Activated naive CD8-positive, alpha-beta T cell treated with anti-CD3 and anti-CD28 coated beads, Interleukin-2, amount 50 U/mL, for 16 hours (primary cell): ENCODE measurements at places on chromosomes 3 and 15.

DNA sequence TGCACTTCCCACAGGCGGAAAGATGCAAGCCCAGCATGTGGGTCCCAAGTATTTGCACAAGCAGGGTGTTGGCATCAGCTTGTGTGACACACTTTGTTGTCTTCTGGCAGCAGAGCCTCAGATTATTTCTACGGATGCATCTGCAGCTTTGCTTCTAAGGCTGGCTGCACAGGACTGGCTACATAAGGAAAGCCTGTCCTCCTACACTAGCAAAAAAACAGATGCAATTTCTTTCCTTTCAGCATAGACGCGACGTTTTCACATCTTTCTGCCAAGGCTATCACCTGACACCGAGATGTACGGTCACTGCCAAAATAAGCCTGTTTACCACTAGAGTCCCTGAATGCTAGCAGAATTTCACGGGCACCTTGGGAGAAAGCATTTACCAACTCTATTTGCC, 13.5 kb downstream of the MRPS11 start:
- no peak for DNase-seq

DNA sequence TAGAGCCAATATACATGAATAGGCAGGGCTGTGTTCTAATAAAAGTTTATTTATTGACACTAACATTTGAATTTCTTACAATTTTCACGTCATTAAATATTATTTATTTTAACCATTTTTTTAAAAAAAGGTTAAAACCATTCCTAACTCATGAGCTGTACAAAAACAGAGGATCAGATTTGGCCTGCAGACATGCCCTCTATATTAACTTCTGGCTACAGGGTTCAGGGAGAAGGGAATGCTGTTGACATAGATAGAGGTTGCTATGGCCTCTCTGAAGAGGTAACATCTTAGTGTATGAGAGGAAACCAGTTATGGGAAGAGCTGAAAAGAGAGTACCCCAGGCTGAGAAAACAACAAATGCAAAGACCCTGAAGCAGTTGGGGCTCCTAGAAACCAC, 19.1 kb upstream of the RAP2B start:
- DNase-seq: no peak

DNA sequence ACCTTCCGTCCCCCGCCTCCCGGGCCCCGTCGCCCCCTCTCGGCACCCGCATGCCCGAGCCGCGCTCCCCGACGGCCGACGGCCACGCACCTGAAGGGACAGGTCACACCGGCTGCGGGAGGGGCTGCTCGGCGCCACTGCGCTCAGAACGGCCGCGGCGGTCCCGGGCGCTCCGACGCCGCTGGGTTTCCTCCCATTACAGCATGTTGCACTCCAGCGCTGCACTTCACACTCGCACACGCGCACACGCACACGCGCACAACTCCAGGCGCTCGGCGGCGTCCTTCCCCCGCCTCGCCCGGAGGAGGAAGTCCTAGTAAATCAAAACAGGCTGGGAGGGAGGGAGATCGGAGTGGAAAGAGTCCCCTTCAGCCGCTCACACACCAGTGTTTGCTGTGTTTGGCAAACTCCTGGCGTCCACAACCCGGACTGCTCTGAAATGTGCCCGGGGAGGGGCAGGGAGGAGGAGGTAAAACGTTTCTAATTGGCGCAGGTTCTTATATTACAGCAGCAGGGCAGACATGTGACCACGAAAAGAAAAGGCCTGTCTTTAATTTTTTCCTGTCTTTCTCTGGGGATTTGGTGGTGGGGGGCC, 76.7 kb upstream of the VGLL4 start:
- no peak for DNase-seq

DNA sequence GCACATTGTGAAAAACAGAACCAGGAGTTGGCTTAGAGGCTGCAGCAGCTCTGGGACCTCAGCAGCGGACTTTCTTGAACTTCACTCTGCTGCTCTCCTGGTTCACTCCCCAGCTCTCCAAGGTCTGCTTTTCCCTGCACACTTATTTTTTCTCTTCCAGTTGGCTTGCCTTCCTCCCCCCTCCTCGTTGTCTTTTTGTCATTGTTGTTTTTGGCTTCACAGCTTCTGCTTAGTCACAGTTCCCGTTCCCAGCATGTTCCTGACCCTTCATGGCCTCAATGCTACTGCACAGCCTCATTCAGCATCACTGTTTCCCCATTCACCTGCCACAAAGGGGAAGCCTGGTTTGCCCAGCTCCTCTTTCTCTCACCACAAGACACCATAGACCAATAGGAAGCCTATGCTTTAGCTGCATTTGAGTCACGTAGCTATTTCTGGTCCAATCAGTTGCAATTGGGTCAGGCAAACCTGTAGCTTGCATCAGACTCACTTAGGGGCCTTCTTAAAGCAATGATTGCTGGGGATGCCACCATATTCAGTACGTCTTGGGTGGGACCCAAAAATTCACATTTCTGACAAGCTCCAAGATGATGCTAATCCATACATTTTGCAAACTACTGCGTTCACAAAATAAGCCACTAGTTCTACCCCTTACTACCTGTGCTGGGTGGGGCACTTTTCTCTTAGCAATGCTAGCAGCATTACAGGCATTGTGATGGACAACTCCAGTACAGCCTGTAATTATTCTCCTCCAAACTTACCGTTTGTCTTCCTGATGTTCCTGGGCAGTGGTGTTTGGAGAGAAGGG, 7.8 kb upstream of the SUMF1 start:
- no peak for DNase-seq

- no peak for DNase-seq
Observed at GRCh38 chr15:45254405-45254804, 2.4 kb downstream of the SLC28A2 start.

- DNase-seq: peak; percentile 54
Observed at GRCh38 chr15:78859971-78860719, 12.5 kb upstream of the MORF4L1 start.
